MV-4-11 (cell line): ENCODE measurements at places on chromosomes 2 and 18.

GRCh38 chr2:239662413-239663120 lies 261.7 kb upstream of the HDAC4 start:
- DNase-seq, result no peak

DNA sequence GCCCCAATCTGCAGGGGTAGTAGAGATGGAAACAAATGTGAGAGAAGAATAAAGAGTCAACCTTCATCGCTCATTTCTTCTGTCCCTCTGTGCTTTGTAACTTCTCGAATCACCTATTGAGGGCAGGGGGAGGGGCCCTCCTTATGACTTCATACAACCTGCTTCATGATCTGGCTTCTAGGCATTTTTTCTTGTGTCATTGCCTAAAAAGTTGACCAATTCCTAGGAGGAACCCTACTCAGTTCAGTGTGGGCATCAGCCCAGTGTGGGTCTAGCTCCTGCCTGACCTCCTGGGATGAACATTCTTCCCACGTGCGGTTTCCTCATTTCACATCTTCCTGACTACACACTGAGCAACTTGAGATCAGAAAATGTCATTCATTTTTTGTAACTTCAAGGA lies 46.3 kb upstream of the CREB1 start:
- no peak for DNase-seq

DNA sequence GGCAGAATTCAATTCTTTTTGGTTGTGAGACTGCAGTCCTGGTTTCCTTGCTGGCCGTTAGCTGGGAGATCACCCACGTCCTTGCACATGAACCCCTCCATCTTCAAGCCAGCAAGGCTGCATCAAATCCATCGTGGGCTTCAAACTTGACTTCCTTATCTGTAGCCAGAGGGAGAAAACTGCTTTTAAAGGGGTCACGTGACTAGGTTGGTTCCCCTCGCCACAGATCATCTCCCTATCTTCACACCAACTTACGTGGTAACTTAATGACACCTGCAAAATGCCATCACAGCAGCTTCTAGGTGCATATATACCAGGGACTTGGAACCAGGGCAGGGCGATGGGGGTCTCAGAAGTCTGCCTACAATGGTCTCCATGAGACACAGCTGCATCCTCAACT lies 169.5 kb downstream of the MTCL1 start:
- DNase-seq, result no peak

GRCh38 chr2:183678908-183679307 lies 554.7 kb downstream of the NUP35 start:
- DNase-seq, result no peak

- DNase-seq, result peak; percentile 83
Measured at GRCh38 chr2:65420712-65421431, 11.5 kb downstream of the SPRED2 start.

DNA sequence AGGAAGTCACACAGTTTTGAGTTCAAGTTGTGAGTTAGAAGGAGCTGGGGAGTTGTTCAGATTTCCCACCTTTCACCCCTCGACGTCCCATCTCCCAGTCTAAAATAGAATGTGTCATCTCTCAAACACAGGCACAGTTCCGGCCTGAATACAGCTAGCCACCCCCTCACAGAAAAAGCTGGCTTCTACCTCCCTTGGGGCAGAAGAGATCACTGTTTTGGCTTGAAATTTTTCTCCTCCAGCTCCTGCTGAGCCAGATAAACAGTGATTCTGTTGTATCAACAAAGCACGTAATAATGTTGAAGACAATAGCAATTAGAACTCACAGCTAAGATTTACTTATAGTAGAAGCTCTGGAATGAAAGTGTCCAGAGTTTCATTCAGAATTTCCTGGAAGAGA lies 74.7 kb downstream of the KIAA2012 start:
- DNase-seq, result no peak

- no peak for DNase-seq
Measured at GRCh38 chr18:33201509-33201926, 239.0 kb downstream of the CCDC178 start.

DNA sequence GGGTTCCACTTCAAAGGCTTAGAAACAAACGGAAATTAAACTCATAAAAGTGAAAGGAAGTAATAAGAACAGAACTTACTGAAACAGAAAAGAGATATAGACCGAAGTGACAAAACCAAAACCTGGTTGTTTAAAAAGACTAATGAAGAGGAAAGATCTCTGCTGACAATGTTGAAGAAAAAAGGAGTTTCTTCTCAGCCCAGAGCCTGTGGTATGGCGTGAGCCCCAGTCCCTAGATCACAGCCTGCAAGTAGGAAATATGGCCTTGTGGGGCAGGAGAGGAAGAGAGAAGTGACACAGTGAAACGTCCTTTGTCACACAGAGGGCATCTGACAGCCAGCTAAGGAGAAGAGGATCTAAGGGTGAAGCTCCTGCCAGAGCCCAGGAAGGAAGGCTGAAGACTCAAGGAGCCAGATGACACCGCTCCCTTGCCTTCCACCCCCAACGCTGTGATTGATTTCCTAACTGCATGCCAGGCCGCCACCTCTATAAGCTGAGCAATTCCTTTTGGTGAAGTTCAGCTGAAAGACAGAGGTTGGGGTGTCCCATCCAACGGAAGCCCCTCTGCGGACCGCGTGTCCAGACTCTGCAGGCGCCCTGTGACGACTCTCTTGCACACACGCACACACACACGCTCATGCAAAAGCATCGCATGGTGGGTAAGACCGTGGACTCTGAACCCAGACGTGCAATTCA lies 141.1 kb downstream of the HDAC4 start:
- DNase-seq, result peak; percentile 80

DNA sequence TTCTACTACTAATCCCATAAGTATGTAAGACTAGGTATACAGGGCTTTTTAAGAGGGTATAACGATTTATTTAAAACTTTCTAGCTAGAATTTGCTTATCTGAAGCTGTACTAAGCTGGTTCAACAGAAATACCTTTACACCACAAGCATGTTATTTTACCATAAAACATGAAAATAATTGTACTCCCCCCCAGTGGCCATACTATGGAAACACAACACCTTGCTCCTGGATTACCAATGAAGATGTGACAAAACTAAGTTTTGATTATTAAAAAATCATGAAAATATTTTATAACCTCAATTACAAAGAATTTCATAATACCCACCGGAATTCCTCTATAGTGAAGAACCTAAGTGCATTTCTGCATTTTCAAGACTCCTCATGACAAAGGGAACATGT lies 27.3 kb downstream of the LPIN2 start:
- peak; percentile 23 for DNase-seq

DNA sequence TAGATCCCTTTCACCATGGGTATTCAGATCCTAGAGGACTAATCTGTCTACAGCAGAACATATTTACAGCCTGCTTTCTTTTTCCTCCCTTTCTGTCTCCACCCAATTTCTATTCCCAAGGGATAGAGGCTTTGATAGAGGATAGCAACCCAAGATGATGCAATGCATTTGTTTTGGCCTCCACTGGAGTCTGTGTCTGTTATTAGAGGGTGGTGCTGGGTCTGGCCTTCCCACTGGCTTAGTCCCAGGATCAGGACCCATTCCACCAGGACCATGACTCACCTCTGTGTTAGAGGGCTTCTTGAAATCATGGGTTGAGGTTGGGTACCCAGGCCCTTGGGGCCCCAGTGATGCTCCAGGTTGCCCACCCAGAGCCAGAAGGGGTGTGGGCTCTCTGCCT lies 239.7 kb upstream of the TNP1 start:
- no peak for DNase-seq

- DNase-seq, result no peak
Measured at GRCh38 chr2:157789256-157789655, 86.9 kb downstream of the ACVR1 start.

- no peak for DNase-seq
Measured at GRCh38 chr18:41905786-41906527, 49.1 kb upstream of the PIK3C3 start.

DNA sequence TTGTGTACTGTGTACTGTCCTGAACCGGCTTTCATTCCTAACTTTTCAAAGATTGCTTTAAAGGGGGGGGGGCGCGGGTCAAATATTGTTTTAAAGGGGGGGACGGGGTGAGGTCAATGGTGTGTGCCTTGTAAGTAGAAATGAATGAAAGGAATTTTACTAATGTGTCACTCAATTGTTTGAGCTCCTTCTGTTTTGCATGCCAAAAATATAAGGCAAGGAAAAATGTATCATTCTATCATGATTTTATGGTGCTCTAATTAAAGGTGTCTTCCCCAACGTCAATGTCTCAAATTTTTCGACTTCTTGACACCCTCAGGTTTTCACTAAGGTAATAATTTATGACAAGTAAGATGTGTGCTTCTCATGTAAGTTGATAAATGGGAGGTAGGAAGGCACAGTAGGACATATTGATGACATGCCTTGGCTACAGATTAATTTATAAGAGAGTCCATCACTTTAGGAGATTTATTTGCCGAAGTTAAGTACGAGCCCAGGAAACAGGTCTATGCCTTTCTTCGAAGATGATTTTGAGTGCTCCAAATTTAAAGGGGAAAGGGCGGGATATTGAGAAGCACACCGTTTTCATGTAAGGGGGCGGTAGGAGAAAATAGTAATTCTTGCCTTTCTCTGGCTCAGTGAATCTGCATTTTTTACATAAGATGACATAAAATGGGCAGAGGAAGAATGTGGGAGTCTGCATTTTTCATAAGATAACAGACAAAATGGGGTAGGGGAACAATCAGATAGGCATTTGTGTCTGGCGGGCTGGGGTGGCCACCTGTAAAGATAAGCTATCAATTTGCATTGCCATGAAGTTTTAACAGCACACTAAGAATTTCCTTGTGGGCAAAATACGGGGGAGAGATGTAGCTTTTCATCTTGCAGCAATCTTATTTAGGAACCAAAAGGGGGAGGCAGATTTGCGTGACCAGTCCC lies 1.2 kb upstream of the TRAPPC8 start:
- no peak for DNase-seq

GRCh38 chr2:109321570-109321969 lies 192.6 kb downstream of the SH3RF3 start:
- DNase-seq, result no peak

GRCh38 chr18:75238100-75238499 lies 27.5 kb downstream of the TSHZ1 start:
- no peak for DNase-seq

GRCh38 chr2:239826786-239827522 lies 198.2 kb downstream of the NDUFA10 start:
- DNase-seq, result no peak
